ENCODE measurements at places on chromosomes 7 and 10. TPM values are rescaled to one million over a fixed set of nuclear protein-coding genes. Genes with fewer than 3 reads are reported as not detected.
A peak's percentile ranks its signal among the peaks of the same experiment; 100 is the strongest.

Gene GLUD1
- 101 TPM for total RNA-seq

Gene CDC14C
- total RNA-seq, result not detected

DNA sequence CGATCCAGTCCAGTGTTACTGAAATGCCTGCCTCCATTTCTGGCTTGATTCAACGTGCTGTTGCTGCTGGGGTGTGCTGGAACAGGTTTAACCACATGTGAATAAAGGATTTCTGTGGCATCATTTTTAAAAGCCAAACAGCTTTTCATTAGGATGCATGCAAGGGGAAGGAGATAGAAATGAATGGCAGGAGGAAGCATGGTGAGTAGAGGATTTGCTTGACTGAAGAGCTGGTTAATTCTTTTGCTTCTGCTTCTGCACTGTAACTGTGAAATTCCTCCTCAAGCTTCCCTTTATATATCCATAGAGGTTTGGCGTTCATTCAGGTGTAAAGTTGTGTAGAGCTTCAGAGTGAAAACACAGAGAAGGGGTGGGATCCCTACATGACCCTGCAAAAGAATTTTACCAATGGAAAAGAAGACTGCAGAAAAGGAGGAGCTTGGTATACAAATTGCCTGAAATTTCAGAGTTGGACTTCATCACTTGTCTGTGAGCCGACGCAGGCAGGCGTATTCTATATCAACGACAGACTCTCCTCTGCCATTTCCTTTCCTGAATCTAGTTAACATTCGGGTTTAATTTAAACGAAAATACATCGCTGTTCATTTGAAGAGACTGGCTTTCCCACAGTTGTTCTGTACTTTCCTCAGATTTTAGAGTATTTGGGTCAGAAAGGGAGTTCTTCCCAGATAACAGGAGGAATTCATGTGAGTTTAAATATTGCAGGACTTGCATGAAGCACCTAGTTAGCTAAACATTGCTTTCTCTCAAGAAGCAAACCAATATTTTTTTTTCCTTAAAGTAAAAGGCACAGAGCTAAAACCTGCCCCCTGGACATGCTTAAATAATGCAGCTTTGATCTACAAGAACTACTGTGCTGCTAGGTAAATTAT is at the start of gene SOSTDC1:
Gene SOSTDC1, minus strand, starts transcription at position 270 of the 893 bp plus-strand sequence. Its CDS starts 70 bp downstream, at position 200.
- no peak for DNase-seq
- H3K36me3 ChIP-seq, result no peaks in the 10 kb centered on the region
- H3K4me1 ChIP-seq, result peaks cover 2% of the 10 kb centered on the region
- H3K4me3 ChIP-seq, result no peak within 1 kb of the TSS
- H3K27me3 ChIP-seq, result peaks cover 12% of the 10 kb centered on the region

DNA sequence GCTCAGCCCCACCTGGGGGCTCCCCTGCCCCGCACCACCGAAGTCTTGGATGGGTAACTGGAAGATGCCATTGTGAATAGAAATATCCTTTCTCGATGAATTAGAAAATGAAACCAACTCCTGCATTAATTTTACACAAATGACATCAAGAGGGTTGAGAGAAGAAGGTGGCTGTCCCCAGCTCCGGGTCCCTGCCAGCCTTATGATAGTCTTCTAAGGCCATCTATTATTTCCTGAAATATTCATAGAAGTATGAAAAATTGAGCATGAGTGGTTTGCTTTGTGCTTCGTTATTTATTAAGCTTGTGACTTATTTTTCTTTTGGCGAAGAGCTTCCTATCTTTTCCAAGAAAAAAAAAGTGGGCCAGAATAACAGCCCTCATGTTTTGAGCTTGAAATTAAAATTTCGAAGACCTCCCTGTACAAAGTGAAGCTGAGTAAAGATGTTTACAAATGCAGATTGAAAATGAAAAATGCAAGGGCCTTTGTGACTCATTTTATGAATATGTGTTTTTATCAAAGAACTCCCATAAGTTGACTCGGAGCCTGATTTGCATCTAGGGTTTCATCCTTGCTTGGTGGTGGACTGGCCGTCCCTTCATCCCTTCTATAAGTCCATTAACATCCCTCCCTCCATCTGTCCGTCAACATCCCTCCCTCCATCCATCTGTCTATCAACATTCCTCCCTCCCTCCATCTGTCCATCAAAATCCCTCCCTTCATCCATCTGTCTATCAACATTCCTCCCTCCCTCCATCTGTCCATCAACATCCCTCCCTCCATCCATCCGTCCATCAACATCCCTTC is 20.5 kb upstream of the CFAP46 start:
- peaks cover 11% of the 10 kb centered on the region for H3K27me3 ChIP-seq
- no peak for DNase-seq
- peak overlapping the region; percentile 89 for H3K27ac ChIP-seq

DNA sequence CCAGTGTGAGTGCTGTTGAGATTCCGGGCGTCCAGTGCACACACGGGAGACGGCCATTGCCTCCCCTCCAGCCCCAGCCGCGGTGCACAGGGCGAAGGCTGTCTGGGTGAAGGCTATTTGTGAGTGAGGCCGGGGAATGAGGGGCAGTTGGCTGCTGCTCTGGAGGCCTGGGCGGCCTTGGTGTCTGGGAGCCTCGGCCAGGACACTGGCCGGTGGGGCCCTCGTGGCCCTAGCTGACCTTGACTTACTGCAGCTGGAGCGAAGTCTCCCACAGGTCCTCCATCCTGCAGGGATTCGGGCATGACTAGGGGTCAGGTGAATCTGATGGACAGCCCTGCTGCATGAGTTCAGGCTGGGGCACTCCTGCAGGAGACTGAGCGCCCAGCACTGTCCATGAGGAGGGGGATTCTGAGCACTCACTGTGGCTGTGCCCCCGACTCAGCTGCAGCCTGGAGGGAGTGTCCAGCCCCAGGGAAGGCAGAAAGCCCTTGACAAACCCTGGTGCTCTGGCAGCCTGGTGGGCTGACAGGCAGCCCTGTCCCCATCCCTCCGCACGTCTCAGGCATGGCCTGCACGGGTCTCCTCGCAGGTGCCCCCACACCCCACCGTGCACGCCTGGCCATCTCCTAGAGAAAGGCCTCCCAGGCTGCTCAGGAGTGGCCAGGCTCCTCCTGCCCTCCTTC is 52.7 kb upstream of the FAM20C start:
- no peak overlapping the region for H3K4me3 ChIP-seq
- H3K36me3 ChIP-seq, result no peaks in the 10 kb centered on the region
- H3K27me3 ChIP-seq, result peaks cover 2% of the 10 kb centered on the region
- peaks cover 5% of the 10 kb centered on the region for H3K4me1 ChIP-seq

GRCh38 chr10:104260775-104261115 is 6.1 kb downstream of the GSTO1 start:
- no peak for DNase-seq
- H3K27me3 ChIP-seq, result no peaks in the 10 kb centered on the region
- H3K4me1 ChIP-seq, result peaks cover 81% of the 10 kb centered on the region
- peaks cover 85% of the 10 kb centered on the region for H3K36me3 ChIP-seq
- H3K4me3 ChIP-seq, result peak overlapping the region; percentile 59
- peak overlapping the region; percentile 94 for H3K27ac ChIP-seq

- H3K27me3 ChIP-seq, result peaks cover 5% of the 10 kb centered on the region
- no peak overlapping the region for H3K4me3 ChIP-seq
Measured at GRCh38 chr10:58645416-58646146, 132.9 kb downstream of the BICC1 start.

GRCh38 chr10:53667063-53667462 is 894.5 kb upstream of the MBL2 start:
- no peaks in the 10 kb centered on the region for H3K4me1 ChIP-seq
- H3K27ac ChIP-seq, result no peak overlapping the region
- H3K36me3 ChIP-seq, result no peaks in the 10 kb centered on the region
- no peaks in the 10 kb centered on the region for H3K27me3 ChIP-seq

- H3K27me3 ChIP-seq, result peaks cover 18% of the 10 kb centered on the region
- no peaks in the 10 kb centered on the region for H3K36me3 ChIP-seq
- no peaks in the 10 kb centered on the region for H3K4me1 ChIP-seq
Measured at GRCh38 chr10:116665541-116666125, 44.9 kb downstream of the PNLIPRP2 start.

Gene NXPH1
- not detected for total RNA-seq

Gene CAV1
- total RNA-seq, result 0.74 TPM

DNA sequence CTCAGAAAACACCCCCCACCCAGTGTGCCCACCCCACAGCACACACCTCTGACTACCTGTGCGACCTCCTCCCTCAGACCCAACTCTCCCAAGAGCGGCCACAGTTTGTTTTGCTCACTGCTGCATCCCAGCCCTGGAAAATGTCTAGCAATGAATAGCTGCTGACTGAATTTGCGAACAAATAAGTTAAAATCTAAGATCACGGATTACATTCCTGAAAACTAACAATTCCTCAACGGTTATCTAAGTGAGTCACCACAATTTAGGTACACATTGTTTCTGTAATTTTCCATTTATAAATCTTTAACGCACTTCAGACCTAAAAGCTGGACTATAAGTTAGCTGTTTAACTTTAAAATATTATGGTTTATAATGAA is 235.2 kb downstream of the ZMYND11 start:
- no peak overlapping the region for H3K4me3 ChIP-seq
- H3K27ac ChIP-seq, result no peak overlapping the region
- H3K27me3 ChIP-seq, result no peaks in the 10 kb centered on the region
- peaks cover 3% of the 10 kb centered on the region for H3K36me3 ChIP-seq
- H3K4me1 ChIP-seq, result no peaks in the 10 kb centered on the region

GRCh38 chr10:73789659-73790055 is 4.3 kb downstream of the ZSWIM8 start:
- H3K36me3 ChIP-seq, result peaks cover 21% of the 10 kb centered on the region
- H3K27ac ChIP-seq, result no peak overlapping the region
- peaks cover 18% of the 10 kb centered on the region for H3K4me1 ChIP-seq
- no peaks in the 10 kb centered on the region for H3K27me3 ChIP-seq
- no peak overlapping the region for H3K4me3 ChIP-seq
- no peak for DNase-seq

Gene GPR15LG
- not detected for total RNA-seq

DNA sequence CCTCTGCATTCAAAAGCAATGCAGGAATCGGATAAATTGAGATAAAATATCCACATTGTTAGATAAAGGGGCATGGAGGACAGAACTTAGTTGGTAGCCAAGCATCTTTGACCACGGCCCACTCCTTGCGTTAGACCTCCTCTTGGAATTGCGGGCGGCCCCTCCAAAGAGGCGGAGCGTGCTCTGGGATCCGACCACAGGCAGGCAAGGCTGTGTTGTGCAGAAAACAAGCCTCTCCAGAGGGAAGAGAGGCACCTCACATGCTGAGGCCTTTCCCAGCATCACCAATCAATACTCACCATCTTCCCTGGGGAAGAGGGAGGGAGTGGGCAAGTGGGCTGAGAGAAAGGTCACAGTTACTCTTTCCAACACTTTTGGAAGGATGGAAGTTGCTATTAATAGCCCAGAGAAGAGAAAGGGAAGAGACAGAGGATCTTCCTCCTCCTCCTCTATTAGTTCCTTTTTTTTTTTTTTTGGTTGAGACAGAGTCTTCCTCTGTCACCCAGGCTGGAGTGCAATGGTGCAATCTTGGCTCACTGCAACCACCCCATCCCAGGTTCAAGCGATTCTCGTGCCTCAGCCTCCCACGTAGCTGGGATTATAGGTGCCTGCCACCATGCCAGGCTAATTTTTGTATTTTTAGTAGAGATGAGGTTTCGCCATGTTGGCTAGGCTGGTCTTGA is 49.7 kb upstream of the NRF1 start:
- H3K4me3 ChIP-seq, result no peak overlapping the region
- H3K27ac ChIP-seq, result no peak overlapping the region
- peaks cover 5% of the 10 kb centered on the region for H3K4me1 ChIP-seq
- H3K36me3 ChIP-seq, result no peaks in the 10 kb centered on the region
- no peak for DNase-seq

GRCh38 chr7:68176974-68177373 is 1180.3 kb downstream of the TYW1 start:
- H3K4me1 ChIP-seq, result no peaks in the 10 kb centered on the region
- no peak overlapping the region for H3K27ac ChIP-seq
- peak; percentile 24 for DNase-seq
- no peaks in the 10 kb centered on the region for H3K27me3 ChIP-seq

DNA sequence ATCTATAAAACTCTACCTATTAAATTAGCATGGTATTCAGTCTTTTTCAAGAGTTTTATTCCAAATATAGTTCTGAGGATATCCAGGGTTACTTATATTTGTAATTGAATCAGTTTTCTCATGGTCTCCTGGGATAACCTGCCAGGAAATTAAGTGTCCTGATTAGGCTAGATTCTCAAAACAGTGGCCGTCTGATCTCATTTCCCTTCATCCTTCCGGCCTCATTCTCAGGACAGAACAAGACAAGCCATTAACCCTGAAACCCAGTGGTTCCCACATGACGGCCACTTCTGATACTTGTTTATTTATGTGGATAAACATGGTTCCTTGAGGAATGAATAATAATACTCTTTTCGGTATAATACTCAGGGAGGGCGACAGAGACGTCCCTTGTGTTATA is 417.6 kb upstream of the POT1 start:
- no peak overlapping the region for H3K27ac ChIP-seq
- H3K4me1 ChIP-seq, result no peaks in the 10 kb centered on the region
- H3K4me3 ChIP-seq, result no peak overlapping the region
- no peaks in the 10 kb centered on the region for H3K36me3 ChIP-seq

GRCh38 chr10:99430116-99430450 is 341 bp downstream of the GOT1 start:
- H3K27ac ChIP-seq, result peak overlapping the region; percentile 99
- peaks cover 17% of the 10 kb centered on the region for H3K36me3 ChIP-seq
- no peak for DNase-seq
- peaks cover 30% of the 10 kb centered on the region for H3K4me1 ChIP-seq
- H3K4me3 ChIP-seq, result peak overlapping the region; percentile 100

Gene DGKB
- not detected for total RNA-seq

DNA sequence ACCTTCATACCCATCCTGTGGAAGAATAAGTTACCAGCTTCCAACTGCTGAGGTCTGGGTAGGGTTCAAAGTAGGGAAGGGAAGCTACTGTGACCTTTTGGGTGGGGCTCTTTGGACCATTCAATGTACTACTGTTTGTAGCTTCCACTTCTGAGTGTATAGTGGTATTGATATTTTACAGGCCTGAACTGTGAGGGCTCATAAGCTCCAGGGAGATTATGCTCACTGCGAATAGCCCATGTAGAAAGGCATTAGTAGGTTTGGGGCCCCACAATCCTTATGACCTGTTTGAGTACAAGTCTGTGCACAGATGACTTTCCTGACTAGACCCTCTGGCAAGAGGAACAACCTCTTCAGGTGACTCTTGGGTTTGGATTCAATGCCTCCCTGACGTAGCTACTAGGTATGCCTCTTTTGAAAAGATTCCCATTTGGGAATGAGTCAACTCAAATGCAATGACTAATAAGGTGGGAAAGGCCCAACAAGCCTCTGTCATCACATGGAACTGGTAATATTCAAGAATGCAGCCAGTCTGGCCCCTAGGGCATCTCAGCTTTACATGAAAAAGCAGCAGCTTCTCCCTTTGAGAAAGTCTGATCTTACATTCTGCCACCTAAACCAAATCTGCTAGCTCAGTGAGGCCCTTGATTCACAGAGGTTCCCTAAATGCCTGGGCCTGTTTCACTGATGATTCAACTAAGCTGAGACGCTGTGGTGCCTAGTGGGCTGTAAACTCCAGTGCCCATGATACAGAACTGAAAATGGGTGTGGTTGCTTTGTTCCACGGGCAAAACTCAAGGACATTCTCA is 79.8 kb downstream of the ABI1 start:
- peaks cover 4% of the 10 kb centered on the region for H3K36me3 ChIP-seq
- no peak overlapping the region for H3K4me3 ChIP-seq
- no peaks in the 10 kb centered on the region for H3K27me3 ChIP-seq

- DNase-seq, result no peak
- no peak overlapping the region for H3K27ac ChIP-seq
- H3K27me3 ChIP-seq, result peaks cover 21% of the 10 kb centered on the region
- H3K4me1 ChIP-seq, result no peaks in the 10 kb centered on the region
- H3K36me3 ChIP-seq, result no peaks in the 10 kb centered on the region
- H3K4me3 ChIP-seq, result no peak overlapping the region
Measured at GRCh38 chr10:118873738-118874105, 119.0 kb upstream of the CACUL1 start.

- no peak overlapping the region for H3K27ac ChIP-seq
- H3K36me3 ChIP-seq, result no peaks in the 10 kb centered on the region
- H3K4me3 ChIP-seq, result no peak overlapping the region
- peaks cover 16% of the 10 kb centered on the region for H3K4me1 ChIP-seq
- DNase-seq, result no peak
- peaks cover 4% of the 10 kb centered on the region for H3K27me3 ChIP-seq
Measured at GRCh38 chr7:75740846-75741497, 2.2 kb upstream of the HIP1 start.

Data from activated CD8-positive, alpha-beta T cell treated with anti-CD3 and anti-CD28 coated beads for 36 hours (primary cell).